Pancreas (tissue), 10 donors: ENCODE measurements at places on chromosomes 4 and X. TPM values are rescaled to one million over a fixed set of nuclear protein-coding genes. Genes with fewer than 3 reads are reported as not detected.

RBMXL3 gene
- total RNA-seq: not detected

RNF175 gene
- not detected for total RNA-seq

PWWP3B gene
- 5.2 TPM for total RNA-seq

STARD8 gene
- total RNA-seq: 3.4 TPM

KLKB1 gene
- 1.6 TPM for total RNA-seq
